ENCODE measurements at places on chromosomes 13 and 19. TPM values are rescaled to one million over a fixed set of nuclear protein-coding genes. Genes with fewer than 3 reads are reported as not detected.

- peak; percentile 88 for DNase-seq
- H3K4me1 ChIP-seq: peaks cover 44% of the 10 kb centered on the region
- no peaks in the 10 kb centered on the region for H3K36me3 ChIP-seq
- H3K27ac ChIP-seq: peak overlapping the region; percentile 86
- H3K27me3 ChIP-seq: peaks cover 28% of the 10 kb centered on the region
These were observed 64.7 kb upstream of the STARD13 start for GRCh38 chr13:33349986-33350826.

DNA sequence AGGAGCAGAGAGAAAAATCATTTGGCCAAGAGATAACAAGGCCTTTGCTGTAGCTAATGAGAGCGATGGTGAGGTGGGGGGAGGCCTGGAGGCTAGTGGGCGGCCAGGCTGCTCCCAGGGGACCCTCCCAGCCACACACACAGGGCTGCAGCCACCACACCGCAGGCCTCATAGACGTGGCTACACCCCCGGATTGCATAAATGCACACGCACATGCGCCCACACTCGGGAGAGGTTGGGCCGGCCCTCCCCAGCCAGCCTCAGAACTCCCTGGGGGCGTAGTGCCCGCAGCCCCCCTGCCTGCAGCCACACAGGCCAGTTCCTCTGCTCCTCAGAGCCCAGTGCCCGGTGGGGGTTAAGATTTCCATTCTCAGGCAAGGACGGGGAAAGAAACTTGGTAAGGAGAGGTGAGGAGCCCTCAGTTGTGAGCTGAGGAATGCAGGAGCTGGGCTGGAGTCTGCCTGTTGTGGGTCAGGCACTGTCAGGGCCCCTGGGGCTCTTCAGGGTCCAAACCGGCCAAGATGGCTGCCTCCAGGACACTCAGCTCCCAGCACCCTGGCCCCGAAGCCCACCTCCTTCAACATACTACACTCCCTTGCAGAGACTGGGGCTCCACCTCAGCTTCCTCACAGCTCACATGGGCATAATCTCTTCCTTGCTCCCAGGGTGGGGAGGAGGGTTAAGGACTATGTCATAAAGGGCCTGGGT, 8.0 kb downstream of the PTH2 start:
- no peak for DNase-seq
- no peaks in the 10 kb centered on the region for H3K36me3 ChIP-seq
- H3K27me3 ChIP-seq: peaks cover 40% of the 10 kb centered on the region
- H3K27ac ChIP-seq: no peak overlapping the region
- no peak overlapping the region for H3K4me3 ChIP-seq

- H3K36me3 ChIP-seq: no peaks in the 10 kb centered on the region
- DNase-seq: no peak
- no peaks in the 10 kb centered on the region for H3K4me1 ChIP-seq
- no peak overlapping the region for H3K4me3 ChIP-seq
- no peaks in the 10 kb centered on the region for H3K27me3 ChIP-seq
- no peak overlapping the region for H3K27ac ChIP-seq
These were observed 8.7 kb downstream of the CCDC169 start for GRCh38 chr13:36288794-36289391.

- H3K27ac ChIP-seq: no peak overlapping the region
- H3K4me1 ChIP-seq: peaks cover under 1% of the 10 kb centered on the region
- no peak overlapping the region for H3K4me3 ChIP-seq
- no peaks in the 10 kb centered on the region for H3K36me3 ChIP-seq
- H3K27me3 ChIP-seq: no peaks in the 10 kb centered on the region
These were observed 146.9 kb downstream of the DCLK1 start for GRCh38 chr13:35984287-35984686.

DNA sequence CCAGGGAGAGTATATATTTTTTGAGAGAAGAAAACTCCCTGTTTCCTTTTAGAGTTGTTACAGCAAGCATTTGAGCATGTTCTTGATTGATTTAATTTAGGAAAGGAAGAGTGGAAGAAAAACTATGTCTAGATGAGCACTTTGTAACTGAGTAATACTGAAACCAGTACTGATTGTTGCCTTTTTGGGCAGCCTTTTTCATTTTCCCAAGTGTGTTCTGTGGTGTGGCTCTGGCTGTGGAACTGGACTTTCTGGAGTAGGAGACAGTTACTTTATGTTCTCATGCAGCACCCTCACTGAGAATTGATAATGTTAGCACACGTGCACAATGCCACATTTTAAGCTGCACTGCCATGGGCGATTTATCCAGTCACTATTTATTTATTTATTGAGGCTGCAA, 211.5 kb downstream of the LMO7 start:
- H3K27ac ChIP-seq: no peak overlapping the region
- H3K27me3 ChIP-seq: no peaks in the 10 kb centered on the region
- no peak overlapping the region for H3K4me3 ChIP-seq
- H3K4me1 ChIP-seq: no peaks in the 10 kb centered on the region
- no peaks in the 10 kb centered on the region for H3K36me3 ChIP-seq
- no peak for DNase-seq

- no peak overlapping the region for H3K4me3 ChIP-seq
- no peaks in the 10 kb centered on the region for H3K27me3 ChIP-seq
- H3K36me3 ChIP-seq: no peaks in the 10 kb centered on the region
- DNase-seq: no peak
- no peak overlapping the region for H3K27ac ChIP-seq
These were observed 92.6 kb upstream of the RFC3 start for GRCh38 chr13:33725340-33725739.

DNA sequence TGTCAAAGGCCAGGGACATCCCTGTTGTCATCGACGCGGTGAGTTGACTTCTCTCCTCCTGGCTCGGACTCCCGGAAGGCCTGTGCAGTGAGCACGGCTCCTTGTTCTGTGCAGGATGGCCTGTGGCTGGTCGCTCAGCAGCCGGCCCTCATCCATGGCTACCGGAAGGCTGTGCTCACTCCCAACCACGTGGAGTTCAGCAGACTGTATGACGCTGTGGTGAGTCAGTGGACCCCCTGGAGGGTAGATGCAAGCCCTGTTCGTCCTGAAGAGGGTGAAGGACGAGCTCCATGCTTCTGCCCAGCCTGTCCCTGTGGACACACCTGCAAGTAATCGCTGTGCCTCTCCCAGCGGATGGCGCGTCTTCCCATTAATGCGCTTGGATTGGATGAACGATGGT, 19.2 kb downstream of the NAXD start:
- peaks cover 86% of the 10 kb centered on the region for H3K36me3 ChIP-seq
- H3K4me3 ChIP-seq: no peak overlapping the region
- H3K27me3 ChIP-seq: no peaks in the 10 kb centered on the region
- no peak overlapping the region for H3K27ac ChIP-seq
- DNase-seq: no peak
- H3K4me1 ChIP-seq: no peaks in the 10 kb centered on the region

The PROZ gene
- not detected for total RNA-seq

GRCh38 chr19:18762125-18763023, 28.7 kb downstream of the COMP start:
- no peak overlapping the region for H3K27ac ChIP-seq
- DNase-seq: no peak
- H3K4me1 ChIP-seq: no peaks in the 10 kb centered on the region
- no peaks in the 10 kb centered on the region for H3K36me3 ChIP-seq
- no peak overlapping the region for H3K4me3 ChIP-seq

The SIRT6 gene
- 39.8 TPM for total RNA-seq

The GPR12 gene
- total RNA-seq: 0.16 TPM

DNA sequence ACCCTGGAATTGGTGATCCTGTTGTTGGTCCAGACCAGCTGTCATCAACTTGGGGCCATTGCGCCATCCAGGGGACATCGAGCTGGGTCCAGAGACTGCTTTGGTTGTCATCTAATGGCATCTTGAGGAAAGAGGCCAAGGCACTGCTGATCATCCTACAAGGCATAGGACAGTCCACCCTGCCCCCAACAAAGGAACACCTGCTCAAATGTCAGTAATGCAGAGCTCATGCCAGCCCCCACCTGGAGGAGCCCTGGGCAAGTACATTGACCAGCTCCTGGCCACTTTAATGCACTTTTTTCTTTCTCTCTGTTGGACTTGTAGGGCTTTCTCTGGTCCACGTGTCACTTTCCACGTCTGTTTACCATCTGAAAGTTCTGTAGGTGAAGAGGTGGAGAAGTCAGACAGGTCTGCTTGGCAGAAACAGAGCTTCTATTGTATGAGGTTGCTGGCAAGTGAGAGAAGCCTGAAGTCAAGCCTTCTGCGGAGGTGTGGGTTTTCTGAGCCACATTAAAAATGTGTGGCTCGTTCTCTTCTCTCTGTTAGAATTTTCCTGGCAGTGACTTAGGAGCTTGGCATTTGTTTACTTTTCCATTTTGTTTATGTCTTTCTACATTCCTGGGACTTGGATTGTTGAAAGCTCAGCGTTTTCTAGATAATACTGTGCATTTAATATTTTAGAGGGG, 124.0 kb upstream of the RNF113B start:
- H3K27ac ChIP-seq: no peak overlapping the region
- H3K4me1 ChIP-seq: no peaks in the 10 kb centered on the region
- no peaks in the 10 kb centered on the region for H3K27me3 ChIP-seq
- no peak for DNase-seq
- no peaks in the 10 kb centered on the region for H3K36me3 ChIP-seq
- H3K4me3 ChIP-seq: no peak overlapping the region
